ENCODE measurements at places on chromosomes 6 and 20.

DNA sequence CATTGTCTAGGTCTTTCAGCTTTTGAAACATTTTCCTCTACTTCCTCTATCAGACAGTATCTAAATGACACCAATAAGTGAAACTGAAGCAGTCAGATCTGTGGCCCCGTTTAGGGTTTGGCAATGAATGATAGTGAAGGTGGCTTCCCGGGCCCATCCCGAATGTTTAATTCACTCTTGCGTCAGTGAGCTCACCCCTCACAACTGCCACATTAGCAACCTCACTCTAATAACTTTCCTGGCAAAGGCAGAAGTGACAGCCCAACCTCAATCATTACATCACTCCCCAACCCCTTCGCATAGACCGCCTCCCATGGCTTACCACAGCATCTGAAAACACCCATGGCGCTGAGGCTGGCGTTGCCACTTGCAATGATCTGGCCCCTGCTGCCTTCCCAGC is 92.4 kb upstream of the CD83 start:
- no peak for DNase-seq

DNA sequence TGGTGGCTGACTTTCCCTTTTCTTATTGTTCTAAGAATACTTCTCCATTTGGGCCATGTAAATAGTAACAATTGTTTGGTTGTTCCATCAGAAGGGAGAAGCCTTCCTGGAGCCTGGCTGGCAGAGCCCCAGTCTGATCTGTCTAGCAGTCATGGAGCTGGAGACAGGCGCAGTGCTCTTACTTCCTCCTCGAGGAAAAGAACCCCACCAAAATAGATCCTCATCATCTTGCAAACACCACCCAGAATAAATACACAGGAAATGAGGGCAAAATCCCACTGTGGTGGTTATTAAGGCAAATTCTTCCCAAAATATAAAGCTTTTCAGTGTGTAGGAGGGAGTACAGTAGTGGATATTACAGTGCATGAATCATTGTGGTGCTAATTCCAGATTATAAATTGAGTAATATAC is 195.1 kb upstream of the SGK1 start:
- DNase-seq: no peak

DNA sequence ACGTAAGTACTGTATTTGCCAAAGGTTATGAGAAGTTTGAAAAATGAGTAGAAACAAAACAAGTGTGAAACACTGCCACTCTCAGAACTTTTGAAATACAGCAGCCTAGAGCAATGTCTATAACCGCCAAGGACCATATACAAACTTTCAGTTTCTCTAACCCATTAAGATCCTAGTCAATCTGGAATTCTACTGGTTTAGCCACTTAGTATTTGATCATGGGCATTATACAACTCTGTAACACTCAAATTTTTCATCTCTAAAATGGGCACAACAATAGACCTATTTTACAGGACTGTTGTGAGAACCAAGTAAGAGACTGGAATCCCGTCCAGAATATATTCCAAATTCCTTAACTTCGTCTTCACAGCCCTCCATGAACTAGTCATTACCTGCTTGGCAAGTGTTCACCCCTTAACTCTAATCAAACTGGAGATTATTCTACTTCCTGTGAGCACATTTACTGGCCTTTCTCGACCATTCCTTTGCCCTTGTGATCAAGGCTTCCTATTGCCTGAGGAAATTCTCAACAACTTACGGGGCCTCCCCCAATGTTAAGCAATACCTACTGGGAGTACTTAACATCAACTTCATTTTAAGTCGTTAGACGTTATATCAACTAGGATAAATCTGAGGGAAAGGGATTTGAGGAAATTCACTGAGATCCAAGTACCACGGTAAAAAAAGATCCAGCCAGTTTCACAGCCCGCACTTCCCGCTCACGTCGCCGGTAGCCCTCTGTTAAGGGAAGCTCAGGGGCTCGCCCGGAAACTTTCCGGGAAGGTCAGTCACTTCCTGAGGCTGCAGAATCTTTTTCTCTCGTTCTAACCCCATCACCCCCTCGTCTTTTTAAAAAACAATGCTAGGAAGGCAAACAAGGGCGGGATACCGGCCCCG is 1.1 kb downstream of the EIF2S2 start:
- DNase-seq: no peak

DNA sequence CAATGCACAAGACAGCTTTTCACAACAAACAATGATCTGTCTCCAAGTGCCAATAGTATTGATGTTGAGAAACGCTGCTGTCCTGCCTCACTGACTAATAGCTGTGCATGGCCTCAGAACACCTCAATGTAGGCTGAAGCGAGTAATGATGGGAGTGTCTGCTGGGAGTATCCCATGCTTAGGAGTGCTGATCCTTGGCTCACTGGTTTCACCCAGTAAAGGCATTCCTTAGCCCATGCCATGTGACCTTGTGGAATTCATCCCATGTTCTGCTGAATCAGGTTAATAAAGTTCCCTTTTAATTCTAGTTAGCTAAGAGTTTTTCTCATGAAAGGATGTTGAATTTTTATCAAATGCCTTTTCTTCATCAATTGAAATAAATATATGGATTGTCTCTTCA is 3.8 kb upstream of the WFDC12 start:
- no peak for DNase-seq

- DNase-seq: no peak
Observed at GRCh38 chr20:4544765-4545164, 176.9 kb upstream of the PRND start.

DNA sequence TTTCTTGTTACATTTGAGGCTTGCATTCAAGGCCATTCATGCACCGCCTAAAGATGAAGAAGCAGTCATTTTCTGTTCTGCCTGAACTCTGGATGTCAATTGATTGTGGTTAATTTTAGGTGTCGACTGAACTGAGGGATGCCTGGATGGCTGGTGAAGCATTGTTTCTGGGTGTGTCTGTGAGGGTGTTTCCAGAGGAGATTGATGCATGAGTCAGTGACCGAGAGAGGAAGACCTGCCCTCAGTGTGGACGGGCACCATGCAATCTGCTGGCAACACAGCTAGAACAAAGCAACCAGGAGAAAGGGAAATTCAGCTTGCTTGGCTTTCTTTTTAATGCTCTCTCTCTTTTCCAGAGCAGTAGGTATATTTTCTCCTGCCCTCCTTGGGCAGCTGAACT is 164.1 kb upstream of the ECI2 start:
- DNase-seq: no peak

DNA sequence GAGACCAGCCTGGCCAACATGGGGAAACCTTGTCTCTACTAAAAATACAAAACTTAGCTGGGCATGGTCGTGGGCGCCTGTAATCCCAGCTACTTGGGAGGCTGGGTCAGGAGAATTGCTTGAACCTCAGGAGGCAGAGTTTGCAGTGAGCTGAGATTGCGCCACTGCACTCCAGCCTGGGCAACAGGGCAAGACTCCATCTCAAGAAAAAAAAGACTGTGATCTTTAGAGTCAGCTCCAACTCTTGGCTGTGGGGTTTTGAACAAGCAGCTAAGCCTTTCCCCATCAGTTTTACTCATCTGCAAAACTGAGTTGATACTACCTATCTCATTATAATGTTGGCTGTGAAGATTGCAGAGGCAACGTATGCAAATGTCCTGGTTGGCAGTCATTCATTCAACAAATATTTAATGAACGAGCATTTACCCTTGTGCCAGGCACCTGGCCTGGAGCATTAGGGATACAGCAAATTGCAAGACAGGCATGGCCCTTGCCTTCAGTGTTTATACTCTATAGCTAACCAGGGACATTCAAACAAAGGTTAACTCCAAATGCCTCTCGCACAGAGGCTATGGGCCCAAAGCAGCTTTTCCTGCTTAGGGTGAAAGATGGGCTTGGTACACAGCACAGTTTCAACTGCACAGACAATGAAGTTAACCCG is 37.8 kb downstream of the ILRUN start:
- no peak for DNase-seq

DNA sequence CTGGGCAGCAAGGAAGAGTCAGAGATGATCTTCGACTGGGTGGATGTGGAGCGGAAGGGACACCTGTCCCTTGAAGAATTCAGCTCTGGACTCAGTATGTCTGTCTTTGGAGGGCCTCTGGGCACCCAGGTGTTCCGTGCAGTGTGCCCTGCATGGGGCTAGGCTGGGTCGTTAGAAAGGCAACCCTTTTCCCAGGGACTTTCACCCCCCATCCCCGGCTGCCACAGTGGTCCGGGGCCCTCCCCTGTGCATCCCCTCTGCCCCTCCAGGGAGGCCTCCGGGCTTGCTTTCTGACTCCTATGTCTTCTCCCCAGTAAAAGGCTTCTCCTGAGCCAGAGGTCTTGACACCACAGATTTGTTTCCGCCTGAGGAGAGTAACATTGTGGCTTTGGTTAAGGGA is 16.2 kb downstream of the RAB44 start:
- DNase-seq: no peak

DNA sequence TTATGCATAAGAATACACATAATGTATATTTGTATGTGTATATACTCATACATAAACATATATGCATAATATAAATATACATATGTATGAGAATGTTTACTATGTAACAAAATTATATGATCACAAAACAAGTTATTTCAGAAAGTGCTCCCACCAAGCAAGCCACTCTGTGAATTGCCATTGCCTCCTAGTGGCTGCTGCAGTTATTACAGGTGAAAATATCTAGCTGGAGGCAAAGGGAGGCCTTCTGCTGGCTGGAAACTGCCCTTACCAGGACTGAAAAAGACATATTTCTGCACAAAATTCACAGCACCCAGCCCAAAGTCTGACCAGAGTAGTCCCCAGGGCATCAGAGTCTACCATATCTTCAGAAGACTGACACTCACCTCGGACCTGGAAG is 14.4 kb upstream of the ADAM33 start:
- DNase-seq: no peak

DNA sequence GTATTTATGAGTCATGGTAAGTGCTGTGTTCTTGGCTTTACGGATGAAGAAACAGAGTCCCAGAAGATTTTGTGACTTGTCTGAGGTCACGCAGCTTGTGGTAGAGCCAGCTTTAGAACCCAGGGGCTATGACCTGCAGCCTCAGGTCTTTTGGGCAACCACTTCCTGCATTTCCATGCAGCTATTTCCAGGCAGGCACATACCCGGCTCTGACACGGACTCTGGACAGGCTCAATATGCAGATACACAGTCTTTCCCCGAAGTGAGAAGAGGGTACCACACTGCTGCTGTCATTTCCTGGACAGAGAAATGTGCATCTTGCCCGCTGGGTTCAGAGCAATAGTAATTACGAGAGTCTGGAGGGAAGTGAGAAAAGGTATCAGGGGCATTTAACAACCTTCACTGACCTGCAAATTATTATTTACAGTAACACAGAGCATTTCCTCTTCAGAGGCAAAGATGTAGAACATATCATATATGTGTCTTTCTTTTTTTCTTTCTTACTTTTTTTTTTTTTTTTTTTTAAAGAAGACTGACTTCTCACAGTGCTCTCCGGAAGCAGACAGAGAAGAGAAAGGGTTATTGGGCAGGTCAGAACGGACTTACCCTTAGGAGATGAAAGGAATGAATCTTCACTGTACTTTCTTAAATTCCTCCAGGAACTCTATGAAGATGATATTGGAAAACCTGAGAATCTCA is 185.1 kb downstream of the CLIC5 start:
- no peak for DNase-seq

GRCh38 chr6:5728351-5729079 is 278.2 kb downstream of the NRN1 start:
- no peak for DNase-seq

DNA sequence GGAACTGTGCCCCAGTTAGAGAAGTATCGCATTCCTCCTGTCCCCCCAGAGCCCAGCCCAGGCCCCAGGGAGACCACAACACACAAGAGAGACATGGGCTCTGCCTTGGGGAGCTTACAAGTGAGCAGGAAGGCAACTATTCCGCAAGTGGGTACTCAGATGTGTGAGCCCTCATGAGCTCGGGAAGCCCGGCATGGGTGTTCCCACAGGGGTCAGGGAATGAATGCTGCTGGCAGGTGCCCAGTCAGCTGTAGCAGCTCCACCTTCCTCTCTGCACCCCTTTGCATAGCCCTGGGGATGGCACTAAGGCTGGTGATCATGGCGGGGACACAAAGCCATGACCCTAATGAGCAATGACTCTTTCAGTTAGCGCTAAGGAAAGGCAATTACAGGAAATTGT is 194.1 kb downstream of the SYNDIG1 start:
- DNase-seq: no peak

GRCh38 chr20:39623584-39624234 is 661.6 kb downstream of the DHX35 start:
- DNase-seq: no peak

DNA sequence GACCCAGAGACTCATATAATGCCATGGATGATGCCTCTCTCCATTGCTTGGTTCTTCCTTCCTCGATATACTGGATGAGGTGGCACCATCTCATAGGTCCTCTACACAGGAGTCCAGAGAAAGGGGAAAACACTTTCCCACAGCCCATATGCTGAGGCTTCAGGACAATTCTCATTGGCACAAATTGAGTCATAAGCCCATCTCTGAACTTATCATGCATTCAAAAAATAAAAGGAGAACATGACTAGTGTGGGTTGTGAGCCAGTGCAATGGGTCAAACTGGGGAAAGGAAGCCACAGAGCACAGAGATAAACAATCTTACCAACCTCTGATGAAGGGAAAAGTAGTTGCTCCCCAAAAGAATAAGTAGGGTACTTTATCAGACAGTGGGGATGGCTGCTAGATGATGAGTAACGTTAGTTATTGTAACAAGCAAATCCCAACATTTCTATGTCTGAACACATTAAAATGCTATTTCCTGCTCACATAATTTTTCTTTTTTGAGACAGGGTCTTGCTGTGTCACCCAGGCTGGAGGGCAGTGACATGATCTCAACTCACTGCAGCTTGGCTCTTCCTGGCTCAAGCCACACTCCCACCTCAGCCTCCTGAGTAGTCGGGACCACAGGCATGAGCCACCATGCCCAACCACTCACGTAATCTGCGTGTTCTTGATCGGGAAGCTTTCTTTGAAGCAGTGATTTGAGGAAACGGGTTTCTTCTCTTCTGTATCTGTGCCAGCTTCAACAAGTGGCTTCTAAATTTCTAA is 27.0 kb downstream of the SOD2 start:
- DNase-seq: no peak

DNA sequence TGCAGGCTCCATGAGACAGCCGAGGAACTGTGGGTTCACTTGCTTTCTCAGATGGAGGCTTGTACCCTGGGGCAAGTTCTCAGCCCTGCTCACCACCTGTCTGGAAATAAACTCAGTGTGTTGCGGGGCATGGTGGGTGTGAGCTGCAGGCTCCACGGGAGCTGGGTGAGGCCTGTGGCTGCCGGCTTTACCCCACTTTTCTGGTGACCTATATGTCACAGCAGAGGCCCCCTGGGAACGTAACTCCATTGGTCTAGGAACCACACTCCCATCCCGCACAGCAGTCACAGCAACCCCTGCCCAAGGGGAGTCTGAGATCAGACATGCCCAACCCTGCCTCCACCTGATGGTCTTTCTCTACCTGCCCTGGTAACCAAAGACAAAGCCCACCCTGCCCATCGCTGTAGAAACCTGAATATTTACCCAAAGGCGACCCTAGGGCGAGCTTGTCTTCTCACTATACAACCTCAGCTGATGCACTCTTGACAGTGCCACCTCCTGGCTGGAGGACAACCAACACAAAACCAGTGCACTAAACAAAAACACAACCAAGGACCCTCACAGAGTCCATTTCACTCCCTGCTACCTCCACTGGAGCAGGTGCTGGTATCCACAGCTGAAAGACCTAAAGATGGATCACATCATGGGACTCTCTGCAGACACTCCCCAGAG is 174.3 kb downstream of the PDE10A start:
- DNase-seq: no peak
